ENCODE measurements at places on chromosomes 13 and 19.

- no peak for DNase-seq
Measured at GRCh38 chr13:106496072-106496997, 39.1 kb downstream of the EFNB2 start.

GRCh38 chr13:66353664-66354063, 876.5 kb downstream of the PCDH9 start:
- DNase-seq: no peak

DNA sequence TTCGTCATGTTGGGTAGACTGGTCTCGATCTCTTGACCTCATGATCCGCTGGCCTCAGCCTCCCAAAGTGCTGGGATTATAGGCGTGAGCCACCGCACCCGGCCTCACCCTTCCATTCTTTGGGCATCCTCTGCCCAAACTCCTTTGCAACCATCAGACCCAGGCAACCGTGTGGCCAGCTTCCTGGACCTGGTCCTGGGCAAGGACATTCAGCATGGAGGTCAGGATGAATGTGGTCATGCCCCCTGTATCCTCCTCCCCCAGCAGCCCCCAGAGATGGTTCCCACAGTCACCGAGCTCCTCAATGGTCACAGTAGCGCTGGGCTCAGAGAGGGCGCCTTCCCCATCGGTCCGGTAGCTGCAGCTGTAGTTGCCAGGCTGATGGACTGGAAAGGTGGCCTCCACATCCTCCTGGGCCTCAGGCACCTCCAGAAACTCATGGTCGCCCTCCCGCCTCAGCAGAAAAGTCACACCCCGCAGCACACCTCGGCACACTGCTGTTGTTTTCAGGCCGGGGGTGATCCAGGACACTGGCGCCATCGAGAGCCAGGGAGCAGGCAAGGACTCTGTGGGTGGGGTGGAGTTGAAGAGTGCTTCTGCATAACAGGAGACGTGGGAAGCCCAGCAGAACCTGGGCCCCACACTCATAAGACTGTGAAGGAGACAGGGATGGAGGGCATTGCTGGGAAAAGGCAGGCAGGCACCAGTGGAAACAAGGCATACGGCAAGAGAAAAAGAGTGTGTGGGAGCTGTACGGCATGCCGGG, 1.1 kb downstream of the A1BG start:
- DNase-seq: no peak

DNA sequence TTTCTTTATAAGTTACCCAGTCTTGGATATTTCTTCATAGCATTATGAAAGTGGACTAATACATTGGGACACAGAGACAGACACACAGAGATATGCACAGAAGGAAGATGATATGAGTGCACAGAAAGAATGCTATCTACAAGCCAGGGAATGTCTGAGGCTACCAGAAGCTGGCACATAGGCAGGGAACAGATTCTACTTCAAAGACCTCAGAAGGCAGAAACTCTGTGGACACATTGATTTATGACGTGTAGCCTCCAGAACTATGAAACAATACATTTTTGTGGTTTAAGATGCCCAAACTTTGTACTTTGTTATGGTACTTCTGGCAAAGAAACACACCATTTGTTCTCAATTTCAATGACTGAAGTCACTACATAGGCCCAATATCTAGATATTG, 556.7 kb downstream of the PCDH9 start:
- DNase-seq: no peak

DNA sequence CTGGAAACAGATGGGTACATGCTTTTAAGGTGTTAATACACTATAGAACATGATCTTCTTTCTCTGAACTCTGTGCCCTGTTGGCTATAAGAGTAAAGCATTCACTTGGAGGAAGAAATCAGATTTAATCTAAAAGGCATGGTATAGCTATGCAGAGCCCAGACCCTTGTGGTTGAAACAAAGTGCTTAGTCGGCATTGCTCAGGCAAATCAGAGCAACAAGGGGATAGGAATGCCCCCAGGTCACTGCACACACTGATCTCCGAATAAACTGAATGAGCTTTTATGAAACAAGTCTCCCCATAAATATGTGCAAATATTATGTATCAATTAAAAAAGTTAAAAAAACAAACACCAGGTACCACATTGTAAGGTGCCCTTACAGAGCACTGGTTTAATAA, 52.0 kb upstream of the RGCC start:
- DNase-seq: no peak

DNA sequence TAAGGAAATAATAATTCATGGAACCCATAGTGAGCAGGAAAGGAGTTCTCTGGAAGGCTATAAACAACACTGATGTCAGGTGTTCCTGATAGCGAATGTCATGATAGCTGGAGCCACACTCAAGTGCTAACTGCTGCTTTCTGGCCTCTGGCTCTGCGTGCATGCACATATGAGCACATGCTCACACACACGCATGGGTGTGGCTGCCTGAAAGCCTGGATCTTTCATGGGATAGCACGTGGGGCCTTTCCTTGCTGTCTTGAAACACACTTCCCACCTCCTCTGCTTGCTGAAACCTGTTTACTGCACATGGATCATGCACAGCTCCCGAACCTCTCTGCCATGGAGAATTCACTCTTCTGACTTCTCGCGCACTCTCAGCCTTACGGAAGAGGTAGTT, 207.4 kb downstream of the ATP8A2 start:
- no peak for DNase-seq

DNA sequence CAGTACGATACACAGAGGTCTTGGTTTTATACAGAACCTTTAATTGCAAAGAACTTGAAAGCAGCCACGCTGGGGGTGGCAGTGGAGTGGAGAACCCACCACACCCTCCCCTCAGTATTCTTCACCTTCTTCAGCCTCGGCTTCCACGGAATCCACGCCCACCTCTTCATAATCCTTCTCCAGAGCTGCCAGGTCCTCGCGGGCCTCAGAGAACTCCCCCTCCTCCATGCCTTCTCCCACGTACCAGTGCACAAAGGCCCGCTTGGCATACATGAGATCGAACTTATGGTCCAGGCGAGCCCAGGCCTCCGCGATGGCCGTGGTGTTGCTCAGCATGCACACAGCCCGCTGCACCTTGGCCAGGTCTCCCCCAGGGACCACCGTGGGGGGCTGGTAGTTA, 7.9 kb downstream of the TUBA3C start:
- no peak for DNase-seq

GRCh38 chr19:55493052-55493644, 4.9 kb downstream of the SSC5D start:
- no peak for DNase-seq

GRCh38 chr13:49374585-49375290, 69.1 kb downstream of the CAB39L start:
- no peak for DNase-seq

Measured in stimulated activated CD8-positive, alpha-beta memory T cell treated with anti-CD3 and anti-CD28 coated beads, Interleukin-7, amount 100 ng/mL, for 4 hours (primary cell).